Renal cortex interstitium (tissue), 15 donors: ENCODE measurements at places on chromosomes 1 and 21.
A peak's percentile ranks its signal among the peaks of the same experiment; 100 is the strongest.

DNA sequence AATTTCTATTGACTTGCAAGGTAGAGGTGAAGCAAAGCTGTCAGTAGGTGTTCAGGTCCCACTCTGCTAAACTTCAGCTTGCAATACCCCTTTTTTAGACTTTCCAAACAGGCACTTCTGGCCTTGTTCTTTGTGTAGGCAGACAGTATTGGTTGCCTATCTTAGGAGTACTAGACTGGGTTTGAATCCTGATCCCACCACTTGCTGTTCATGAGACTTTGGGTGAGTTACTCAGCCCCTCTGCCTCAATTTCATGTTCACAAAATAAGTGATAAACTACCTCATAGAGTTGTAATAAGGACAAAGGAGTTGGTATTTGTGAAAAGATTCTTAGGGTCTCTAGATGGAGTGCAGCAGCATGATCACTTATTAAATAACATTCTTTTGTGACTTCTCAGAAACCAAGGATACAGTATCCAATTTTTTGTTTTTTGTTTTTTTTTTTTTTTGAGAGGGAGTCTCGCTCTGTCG is 5.2 kb downstream of the RCC1 start:
- DNase-seq: no peak

DNA sequence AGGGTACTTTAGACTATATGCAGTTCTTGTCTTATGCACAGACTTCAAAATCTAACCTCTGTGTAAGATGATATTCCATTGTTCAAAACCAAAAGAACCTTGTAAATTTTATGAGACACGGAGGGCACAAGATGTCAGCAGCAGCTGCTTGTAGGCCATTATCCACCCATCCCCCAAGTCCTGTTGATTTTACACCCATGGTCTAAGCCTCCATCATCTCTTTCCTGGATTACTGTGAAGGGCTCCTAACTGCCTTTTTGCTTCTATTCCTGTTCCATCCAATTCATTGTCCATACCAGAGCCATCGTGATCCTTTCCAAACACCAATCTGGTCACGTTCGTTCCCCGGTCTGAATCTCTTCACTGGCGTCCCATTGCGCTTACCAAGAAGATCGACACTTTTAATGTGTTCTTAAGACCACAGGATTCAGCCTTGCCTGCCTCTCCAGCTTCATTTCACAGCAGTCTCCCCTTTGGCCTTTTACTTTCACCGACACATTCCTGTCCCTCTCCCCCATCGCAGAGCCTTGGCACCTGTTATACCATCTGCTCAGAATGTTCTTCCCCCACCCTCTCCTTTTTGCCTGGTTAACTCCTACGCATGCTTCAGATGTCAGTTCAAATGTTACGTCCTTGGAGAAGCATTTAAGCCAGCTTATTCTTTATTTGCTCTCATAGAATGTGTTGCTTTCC is 107.3 kb upstream of the POU3F1 start:
- DNase-seq: no peak

- DNase-seq: no peak
Observed at GRCh38 chr1:37945743-37946702, 830 bp downstream of the INPP5B start.

DNA sequence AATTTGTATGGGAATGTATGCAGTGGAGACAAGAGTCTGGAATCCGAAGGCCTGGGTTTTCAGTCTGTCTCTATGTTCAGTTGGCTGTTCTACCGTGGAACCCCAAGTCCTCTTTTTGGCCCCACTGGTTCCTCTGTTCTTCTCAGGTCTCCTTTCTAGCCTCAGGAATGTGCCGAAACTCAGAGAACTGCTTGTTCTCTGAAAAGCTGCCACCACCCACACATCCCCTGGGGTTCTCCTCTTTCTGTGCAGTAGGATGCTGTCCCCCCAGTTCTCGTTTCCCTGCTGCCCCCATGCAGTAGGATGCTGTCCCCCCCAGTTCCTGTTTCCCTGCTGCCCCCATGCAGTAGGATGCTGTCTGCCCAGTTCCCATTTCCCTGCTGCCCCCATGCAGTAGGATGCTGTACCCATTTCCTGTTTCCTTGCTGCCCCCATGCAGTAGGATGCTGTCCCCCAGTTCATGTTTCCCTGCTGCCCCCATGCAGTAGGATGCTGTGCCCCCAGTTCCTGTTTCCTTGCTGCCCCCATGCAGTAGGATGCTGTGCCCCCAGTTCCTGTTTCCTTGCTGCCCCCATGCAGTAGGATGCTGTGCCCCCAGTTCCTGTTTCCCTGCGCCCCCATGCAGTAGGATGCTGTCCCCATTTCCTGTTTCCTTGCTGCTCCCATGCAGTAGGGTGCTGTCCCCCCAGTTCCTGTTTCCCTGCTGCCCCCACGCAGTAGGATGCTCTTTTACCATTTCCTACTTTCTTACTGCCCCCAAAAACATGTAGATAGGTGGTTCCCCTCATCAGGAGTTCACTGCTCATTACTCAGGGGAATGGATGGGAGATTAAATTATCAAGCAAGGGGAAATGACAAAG is 35.3 kb downstream of the OPTC start:
- no peak for DNase-seq

GRCh38 chr1:67880056-67880601 is 46.9 kb upstream of the GNG12 start:
- no peak for DNase-seq

GRCh38 chr21:33666153-33666552 is 23.9 kb downstream of the ITSN1 start:
- DNase-seq: no peak

- DNase-seq: no peak
Observed at GRCh38 chr1:156690675-156691036, 13.4 kb upstream of the NES start.

DNA sequence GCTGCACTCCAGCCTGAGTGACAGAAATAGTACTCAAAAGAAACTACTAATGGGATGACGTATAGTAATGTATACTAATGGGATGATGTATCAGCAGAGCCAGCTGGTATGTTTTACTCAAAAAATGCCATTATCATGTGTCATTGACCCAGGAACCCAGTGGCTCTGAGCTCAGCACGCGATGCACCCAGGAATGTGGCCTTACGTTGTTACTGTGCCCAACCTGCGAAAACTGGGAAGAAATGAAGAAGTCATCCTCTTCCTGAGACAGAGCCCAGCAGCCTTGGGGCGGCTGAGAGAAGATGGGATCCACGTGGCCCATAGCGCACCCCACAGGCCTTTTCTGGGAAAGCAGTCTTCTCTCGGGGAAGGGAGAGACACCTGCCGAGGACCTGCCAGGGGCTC is 8.8 kb downstream of the UBE2J2 start:
- DNase-seq: no peak

DNA sequence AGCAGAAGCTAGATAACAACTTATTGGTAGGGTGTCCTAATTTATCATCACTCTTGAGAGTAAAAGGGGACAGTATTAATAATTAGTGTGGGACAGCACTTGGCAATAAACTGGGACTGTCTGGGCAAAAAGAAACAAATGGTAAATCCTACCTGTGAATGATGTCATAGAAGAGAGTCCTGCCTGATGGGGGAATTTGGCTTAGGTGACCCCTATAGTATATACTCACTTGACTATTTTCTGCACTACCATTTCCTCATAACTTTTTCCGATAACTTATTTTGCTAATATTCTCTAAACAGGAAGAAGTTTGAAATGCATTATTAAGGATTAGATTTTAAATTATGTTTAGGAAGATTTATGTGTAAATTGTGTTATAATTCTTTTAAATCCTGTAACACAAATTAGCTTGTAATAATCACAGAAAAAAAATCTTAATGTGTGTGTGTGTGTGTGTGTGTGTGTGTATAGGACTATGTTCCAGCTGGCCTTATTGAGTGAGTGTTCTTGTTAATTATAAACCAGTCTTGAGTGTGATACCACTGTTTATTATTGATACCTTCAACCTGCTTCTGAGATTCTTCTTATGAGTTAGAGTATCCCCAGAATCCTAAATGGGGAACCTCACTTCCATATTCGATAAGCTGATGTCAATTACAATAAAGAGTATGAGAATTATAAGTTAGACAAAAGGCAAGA is 144.2 kb upstream of the C1orf105 start:
- no peak for DNase-seq

DNA sequence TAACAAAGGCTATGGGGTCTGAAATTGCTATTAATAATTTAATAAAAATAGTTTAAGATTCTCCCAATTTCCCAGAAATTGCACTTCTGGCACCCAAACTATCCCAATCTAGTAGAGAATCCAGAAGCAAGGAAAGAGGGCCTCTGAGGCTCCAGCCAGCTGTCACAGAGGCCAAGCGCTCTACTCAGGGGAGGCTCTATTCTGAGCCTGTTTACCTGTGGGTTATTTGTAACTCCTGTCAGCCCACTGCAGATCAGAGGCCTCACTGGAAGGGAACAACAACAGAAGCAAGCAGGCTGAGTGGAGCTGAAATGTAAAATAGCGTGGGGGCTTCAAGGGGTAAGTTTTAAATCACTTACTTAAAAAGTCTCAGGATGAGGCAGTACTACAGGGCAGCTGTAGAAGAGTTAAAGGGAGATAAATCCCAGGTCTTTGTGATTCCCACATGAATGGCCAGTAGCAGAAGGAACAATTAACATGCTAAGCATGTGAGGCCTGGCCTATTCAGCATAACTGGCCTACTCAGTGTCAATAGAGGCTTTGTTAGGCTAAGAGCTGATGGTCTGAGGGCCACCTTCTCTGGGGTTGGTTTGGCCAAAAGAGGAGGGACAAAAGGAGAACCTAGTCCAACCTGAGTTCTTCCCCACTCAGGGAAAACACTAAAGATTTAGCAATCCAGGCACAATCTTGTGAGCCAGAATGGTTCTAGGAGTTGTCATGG is 12.8 kb downstream of the ZNF687 start:
- DNase-seq: no peak

GRCh38 chr1:118983558-118984041 is 4.5 kb downstream of the TBX15 start:
- DNase-seq: no peak

GRCh38 chr21:43211072-43211759 is 42.4 kb downstream of the CRYAA start:
- DNase-seq: no peak

DNA sequence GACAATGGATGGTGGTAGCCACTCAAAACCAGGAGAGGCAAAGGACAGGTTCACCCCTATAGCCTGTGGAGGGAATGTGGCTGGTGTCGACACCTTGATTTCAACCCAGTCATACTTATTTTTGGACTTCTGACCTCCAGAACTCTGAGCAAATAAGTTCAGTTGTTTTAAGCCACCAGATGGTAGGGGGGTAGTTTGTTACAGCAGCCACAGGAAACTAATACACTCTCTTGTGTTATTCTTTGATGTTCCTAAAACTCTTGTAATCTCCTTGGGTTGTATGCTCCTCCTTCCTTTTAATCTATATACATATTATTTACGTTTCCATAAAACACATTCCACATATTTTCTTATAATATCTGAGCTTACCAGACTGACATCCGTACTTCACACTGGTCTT is 65.9 kb downstream of the ZBTB18 start:
- no peak for DNase-seq

GRCh38 chr21:41068496-41068895 is 99.5 kb upstream of the BACE2 start:
- no peak for DNase-seq

DNA sequence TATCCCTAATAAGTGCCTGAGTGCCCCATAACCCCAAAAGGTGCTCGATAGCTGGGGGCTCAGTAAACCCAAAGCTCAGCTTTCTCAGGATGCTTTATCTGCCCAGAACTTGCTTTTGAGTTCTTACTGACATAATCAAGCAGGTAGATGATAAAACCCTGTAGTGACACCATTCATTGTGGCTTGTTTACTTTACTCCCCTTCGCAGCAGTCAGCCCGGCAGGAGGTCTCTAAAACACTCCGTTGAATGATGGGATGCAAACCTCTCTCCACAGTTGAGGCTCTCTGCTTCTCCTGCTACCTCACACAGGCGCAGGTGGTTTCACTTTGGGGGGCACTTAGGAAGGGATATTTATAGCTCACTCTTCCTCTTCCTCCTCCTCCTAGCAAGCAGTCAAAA is 349.4 kb downstream of the HLX start:
- no peak for DNase-seq

GRCh38 chr1:24084050-24084449 is 27.9 kb downstream of the MYOM3 start:
- DNase-seq: no peak

DNA sequence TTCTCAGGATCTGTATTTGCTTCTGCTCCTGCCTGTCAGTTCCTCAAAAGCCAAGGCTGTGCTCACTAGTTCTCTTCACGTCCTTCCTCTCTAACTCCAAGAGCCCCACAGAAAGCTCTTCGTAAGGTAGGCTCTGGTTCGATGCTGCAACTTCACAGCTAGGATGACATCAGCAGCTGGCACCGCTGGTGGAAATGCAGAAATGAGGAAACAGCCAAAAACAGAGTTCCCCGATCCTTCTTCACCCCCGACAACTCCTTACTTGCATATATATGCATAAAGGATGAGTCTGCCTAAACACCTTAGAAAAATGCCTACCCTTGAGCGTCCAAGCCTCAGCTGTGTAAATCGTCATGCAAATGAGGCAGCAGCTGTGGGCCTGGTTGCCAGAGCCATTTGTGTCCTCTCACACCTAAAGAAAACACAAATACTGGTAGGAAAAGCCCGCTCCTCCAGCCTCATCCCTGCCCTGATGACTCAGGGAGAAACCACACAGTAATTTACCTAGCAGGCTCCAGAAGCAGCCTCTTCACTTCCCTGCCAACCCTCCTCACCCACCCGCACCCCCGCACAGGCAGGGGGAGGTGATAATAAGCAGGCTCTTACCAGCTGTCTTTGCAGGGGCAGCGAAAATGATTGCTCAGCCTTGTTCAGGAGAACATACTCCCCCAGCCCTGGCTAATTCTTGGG is 28.2 kb downstream of the BATF3 start:
- DNase-seq: no peak

DNA sequence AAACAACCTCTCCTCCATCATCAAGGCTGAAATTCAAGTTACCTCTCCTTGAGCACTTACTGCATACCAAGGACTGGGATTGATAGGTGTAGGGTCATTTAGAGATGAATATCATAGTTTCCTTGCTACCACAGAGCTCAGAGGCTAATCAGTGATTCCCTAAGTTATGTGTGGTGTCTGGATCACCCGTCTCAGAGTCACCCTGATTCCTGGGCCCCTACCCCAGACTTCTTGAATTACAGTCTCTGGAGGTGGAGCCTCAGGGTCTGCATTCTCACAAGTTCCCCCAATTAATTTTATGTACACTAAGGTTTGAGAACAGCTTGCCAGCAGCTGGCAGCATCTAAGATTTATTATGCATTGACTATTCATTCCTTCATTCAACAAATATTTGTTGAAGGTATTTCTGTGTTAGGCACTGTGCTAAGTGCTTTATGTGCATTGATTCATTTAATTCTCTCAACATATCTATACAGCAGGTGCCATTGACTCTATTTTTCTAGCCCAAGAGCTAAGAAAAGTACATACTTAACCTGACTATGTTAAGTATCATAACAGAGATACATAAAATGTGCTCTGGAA is 182.9 kb upstream of the FGGY start:
- DNase-seq: no peak

- no peak for DNase-seq
Observed at GRCh38 chr1:192936313-192937018, 122.7 kb downstream of the UCHL5 start.

- peak; percentile 43 for DNase-seq
Observed at GRCh38 chr1:192951691-192952460, 107.3 kb downstream of the UCHL5 start.
